Astrocyte of the spinal cord (primary cell): ENCODE measurements at places on chromosomes 3 and 15.

GRCh38 chr15:77858792-77859490 is 218.6 kb downstream of the TBC1D2B start:
- DNase-seq: no peak

DNA sequence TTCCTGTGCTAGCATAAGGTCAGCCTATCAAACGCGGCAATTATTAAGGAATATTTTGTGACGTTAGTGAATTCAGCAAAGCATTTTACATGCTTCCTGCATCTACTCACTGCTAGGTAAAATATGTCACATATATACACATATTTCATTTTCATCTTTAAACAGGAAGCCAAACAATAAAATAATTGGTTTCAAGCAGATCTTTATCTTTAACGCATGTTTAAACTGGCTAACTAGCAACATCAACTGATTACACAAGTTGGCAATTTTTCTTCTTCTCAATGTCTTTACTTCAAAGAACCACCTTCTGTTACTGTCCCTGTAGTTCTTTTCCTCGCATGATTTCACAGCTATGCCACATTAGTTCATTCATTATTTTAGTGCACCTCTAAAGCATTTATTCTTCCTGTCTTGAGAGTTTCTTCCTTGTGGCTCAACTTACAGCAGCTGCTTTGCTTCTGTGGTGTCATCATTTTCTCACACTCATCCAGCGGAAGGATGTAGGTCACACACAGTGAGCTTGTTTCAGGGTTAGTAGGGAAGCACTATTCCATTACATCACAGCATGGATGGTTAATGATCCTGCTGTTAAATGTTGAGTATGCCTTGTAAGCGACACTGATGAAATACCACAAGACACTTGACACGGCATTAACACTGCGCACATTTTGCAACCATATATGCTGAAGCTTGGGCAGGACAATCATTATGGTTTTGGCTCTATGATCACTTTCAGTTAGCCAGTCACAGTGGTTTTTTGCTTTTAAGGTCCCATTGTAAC is 2.3 kb upstream of the BCHE start:
- no peak for DNase-seq

DNA sequence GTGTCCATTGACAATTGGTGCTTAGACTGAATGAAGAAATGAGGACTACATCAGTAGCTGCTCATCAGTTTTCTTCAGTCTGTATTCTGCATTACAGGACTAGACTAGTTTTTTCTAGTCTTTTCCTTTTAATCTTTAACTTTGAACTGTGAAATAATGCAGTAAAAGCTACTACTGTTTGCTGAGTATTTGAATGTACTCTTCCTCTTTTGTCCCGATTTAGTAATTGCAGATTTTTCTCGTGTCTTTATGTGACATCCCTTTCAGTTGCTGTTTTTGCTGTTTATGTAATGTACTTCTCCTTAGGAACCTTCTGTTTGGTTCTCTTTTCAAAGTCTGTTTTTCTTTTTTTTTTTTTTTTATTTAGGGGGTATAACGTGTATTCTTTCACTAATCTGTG is 17.4 kb downstream of the MFSD1 start:
- no peak for DNase-seq

DNA sequence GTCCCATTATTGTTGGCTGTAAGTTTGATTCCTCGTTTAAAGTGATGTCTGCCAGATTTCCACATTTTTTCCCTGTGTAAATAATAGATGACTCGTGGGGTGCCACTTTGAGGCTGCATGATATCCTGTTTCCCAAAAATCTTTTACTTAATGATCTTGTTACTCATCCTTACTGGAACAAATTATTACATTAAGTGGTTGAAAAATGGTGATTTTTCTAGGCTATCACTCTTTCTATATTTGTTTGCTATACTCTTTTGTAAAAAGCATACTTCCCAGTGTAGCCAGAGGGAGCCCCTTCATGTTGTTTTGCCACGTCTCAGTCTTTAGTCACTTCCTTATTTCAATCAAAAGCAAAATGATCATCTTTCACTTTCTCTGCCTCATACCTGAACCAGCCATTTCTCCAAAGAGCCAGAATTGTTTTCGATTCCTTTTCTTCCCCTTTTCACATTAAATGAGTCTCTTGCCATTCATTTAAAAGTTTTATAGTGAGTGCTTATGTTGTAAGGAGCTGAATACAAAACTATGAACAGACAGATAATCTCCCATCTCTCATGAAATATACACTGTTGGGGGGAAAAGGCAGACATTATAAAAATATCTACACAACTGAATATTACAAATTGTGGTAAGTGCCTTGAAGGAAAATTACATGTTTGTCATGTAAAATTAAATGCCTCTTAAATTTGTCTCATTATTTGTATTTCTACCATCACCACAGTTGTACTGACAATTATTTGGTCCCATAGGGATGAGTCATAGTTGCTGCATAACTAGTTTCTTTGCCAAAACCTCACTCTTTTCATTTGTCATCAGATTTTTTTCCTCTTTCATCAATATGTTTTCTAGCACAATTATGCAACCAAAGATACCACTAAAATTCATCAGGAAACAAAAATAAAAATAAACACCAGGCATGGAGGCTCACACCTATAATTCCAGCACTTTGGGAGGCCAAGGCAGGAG is 41.5 kb downstream of the ADGRG7 start:
- DNase-seq: peak; percentile 71
